ENCODE measurements at places on chromosomes 2 and 18.

DNA sequence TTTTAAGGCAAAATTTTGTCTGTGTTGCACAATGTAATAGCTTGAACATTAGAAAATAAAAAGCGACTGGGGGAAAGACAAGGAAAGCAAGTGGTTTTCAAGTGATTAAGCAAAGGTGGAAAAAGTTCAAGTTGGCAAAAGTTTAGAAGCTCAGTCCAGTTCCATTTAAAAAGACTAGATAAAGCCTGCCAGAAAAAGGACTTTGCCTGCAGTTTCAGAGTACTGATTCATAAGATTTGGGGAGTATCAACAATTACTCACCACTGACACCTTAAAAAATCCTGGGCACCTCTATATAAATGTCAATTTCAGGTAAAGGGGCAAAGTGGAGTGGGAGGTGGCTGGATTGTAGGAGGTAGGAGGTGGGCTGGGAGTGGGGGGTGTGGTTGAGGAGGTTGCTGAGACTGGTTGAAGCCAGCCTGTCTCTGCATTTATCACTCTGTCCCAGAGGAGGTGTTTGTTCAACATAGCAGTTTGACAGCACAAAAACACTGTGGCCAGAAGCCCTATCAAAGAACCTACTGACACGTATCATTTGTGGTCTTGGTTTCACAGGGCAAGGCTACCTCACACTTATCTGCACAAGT, 14.6 kb downstream of the ZEB2 start:
- DNase-seq = no peak

DNA sequence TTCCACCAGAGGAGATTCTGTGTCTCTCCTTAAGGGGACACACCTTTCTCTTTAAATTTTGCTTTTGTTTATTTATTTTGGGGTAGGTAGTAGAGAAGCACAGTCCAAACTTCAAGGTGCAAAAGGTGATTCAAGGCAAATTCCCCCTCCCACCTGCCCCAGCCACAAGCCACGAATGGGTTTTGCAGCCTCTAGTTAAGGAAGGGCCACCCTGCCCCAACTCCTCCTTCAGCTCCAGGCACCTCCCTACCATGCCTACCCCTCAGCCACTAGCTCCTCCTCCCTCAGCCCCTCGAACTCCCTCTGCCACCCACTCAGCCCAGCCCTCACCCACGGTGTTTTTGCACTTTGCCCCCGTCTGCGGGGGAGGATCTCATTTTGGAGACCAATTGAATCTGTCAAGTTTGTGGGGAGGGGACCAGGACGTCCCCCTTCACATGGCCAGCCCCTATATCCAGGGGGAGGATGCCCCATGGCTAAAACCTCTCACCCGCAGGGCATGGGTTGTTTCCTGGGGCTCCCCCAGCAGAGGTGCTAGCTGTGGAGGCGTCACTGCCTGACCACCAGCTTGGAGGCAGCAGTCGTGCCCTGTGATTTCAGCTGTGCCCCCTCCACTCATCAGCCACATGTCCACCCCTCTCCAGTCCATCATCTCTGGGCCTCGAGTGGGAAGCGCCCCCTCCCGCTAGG, 4.5 kb downstream of the HAAO start:
- no peak for DNase-seq

- no peak for DNase-seq
Measured at GRCh38 chr18:43863180-43863579, 585.9 kb upstream of the SYT4 start.

DNA sequence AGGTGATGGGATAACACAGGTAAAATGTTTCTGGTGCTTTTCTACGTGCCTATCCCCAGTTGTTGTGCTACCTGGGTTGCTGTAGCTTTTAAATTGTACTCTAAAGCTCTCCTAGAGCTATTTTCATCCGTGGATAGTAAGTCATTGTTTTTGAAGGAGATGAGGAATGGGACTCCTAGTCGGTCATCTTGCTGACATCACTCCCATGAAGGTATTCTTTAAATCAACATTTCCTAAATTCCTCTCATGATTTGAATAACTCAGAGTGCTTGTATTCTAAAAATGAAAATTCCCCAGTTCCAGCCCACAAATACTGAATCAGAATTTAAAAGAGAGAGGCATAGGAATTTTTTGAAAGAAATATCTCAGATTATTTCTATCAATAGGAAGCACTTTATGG, 44.3 kb downstream of the CCDC148 start:
- DNase-seq = no peak

GRCh38 chr18:10916865-10917264, 232.5 kb downstream of the PIEZO2 start:
- DNase-seq = no peak

DNA sequence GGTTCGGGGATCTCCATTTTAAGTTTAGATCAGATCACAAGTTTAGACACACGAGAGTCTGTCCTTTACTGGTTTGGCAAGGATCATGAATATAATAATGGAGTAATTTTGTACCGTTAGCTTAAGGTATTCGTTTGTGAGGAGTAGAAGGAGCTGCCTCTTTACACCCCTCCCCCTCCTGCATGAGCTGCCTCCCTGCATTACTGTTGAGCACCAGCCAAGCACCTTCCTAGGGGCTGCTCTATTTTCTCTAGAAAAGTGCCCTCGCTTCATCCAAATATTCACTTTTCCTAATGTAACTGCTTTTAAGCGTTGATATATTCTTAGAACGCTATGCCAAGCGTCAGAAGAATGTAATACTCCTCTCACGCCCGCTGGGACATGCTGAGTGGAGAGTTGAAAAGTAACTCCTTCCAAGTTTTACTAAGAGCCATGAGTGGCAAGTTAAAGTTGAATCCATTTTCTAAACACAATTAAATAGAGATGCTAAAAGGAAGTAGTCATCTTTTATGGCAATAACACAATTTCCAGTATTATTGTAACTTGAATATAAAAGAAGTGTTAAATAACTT, 25.4 kb upstream of the SCN7A start:
- no peak for DNase-seq

- DNase-seq = no peak
Measured at GRCh38 chr18:38483326-38483725, 917.7 kb upstream of the CELF4 start.

- no peak for DNase-seq
Measured at GRCh38 chr2:145849466-145849865, 1329.5 kb upstream of the ZEB2 start.

GRCh38 chr18:21701621-21702020, 3.0 kb downstream of the ABHD3 start:
- no peak for DNase-seq

- DNase-seq = no peak
Measured at GRCh38 chr18:5841518-5841917, 53.8 kb downstream of the TMEM200C start.

DNA sequence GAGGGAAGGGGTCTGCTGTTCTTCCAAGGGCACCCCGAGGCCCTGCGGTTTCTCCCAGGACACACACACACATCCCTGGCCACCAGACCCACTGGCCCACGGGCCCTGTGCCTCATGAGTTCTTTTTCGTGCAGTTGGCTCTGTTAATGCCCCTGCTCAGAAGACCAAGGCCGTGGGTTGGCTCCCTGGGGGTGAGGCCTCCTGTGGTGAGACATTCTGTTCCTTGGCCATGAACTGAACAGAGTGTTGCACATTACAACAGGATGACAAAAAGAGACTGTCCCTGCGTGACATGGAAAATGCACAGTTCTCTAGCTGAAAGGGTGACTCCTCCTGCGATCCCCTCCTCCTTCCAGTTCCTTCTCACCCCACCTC, 30.7 kb downstream of the SH2D6 start:
- DNase-seq = no peak

DNA sequence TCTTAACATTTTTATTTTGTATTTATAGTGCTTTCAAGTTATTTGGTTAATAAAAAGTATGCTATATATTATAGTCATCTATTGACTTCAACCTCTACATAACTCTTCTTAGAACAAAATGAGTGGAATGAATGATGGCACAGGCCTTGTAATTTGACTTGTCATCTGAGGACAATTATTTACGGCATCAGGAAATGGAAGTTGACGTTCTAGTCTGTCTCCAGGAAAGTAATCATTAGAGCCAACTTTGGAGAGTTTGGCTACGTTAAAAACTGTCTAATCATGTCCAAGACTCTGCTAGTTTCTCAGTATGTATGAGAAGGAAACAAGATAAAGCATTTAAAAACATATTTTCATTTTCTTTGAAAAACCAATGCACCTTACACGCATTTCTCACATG, 353.6 kb downstream of the ARHGAP15 start:
- peak; percentile 49 for DNase-seq

DNA sequence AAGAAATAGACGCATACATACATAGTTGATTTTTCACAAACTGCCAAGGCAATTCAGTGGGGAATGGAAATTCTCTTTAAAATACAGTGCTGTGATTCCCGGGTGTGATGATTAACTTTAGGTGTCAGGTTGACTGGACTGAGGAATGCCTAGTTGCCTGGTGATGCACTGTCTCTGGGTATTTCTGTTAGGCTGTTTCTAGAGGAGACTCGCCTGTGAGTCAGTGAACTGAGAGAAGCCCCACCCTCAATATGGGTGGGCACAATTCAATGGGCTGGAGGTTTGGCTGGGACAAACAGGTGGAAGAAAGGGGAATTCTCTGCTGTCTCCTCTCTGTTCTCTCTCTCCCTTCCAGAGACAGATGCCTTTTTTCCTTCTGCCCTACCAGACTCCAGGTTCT, 187.6 kb downstream of the ARHGAP28 start:
- no peak for DNase-seq

GRCh38 chr18:78080081-78080480, 830.4 kb downstream of the GALR1 start:
- DNase-seq = no peak

- DNase-seq = no peak
Measured at GRCh38 chr2:126029316-126029715, 626.6 kb upstream of the GYPC start.

DNA sequence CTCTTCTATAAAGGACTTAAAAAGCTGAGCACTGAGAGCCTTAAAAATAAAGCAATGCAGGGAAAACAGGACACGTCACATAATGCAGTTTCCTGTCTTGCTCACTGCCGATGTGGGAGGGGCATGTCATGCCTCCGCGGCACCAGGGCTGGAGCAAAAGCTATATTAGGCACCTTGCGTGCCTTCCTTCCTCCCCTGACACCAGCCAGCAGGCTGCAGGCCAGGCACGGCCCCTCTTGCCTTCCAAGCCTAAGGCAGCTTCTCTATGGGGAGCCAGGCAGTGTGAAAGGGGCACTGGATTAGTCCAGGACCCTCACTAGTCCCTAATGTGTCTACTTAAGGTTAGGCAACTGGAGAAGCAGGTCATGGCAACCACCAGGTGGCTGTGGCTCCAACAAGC, 26.3 kb downstream of the MRPL35 start:
- peak; percentile 95 for DNase-seq

GRCh38 chr2:100064592-100065428, 77.6 kb downstream of the AFF3 start:
- no peak for DNase-seq

DNA sequence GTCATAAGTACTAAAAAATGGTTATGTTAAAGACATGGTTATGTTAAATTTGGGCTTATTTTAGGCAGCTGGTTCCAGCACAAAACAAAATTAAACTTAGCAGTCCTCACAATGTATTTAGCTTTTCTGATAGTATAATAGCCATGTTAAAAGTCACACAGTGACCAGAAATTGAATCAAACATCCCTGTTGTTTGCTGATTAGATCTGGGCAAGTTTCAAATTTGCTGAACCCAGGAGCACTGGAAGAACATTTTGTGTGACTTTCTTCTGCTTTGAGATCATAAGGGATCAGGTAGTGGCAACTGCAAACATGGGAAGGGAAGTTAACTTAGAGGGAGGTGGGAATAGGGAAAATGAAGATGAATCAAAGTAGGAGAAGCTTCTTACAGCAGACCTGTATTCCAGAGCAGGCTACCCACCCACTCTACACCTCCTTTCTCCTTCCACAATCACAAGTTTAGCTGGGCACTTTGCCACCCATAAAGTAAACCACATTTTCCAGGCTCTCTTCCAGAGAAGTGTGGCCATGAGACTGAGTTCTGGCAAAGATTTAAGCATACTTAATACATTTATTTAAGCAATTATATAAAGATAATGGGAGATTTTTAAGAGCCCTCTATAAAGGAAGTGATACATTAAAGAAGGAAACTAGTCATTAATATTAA, 616.1 kb upstream of the LRATD1 start:
- no peak for DNase-seq

- DNase-seq = no peak
Measured at GRCh38 chr2:60290509-60290908, 262.9 kb downstream of the BCL11A start.

GRCh38 chr2:240649331-240649730, 24.1 kb downstream of the GPR35 start:
- DNase-seq = no peak

DNA sequence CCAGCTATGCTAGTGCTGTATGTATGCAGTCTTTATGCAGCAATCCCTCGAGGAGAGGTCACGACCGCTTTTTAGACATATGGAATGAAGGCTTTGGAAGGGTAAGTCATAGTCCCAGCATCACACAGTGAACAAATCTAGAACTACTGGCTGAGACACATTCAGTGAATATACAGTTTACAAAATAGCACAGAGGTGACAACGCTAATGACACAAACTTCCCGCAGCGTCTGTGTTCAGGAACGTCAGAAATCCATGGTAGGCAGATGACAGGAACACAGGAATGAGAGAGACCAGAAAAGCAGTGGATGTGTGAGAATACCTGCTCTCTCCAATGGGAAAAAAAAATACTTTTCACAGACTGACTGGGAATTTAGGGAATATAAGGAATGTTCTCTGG, 29.6 kb downstream of the CABYR start:
- DNase-seq = no peak

DNA sequence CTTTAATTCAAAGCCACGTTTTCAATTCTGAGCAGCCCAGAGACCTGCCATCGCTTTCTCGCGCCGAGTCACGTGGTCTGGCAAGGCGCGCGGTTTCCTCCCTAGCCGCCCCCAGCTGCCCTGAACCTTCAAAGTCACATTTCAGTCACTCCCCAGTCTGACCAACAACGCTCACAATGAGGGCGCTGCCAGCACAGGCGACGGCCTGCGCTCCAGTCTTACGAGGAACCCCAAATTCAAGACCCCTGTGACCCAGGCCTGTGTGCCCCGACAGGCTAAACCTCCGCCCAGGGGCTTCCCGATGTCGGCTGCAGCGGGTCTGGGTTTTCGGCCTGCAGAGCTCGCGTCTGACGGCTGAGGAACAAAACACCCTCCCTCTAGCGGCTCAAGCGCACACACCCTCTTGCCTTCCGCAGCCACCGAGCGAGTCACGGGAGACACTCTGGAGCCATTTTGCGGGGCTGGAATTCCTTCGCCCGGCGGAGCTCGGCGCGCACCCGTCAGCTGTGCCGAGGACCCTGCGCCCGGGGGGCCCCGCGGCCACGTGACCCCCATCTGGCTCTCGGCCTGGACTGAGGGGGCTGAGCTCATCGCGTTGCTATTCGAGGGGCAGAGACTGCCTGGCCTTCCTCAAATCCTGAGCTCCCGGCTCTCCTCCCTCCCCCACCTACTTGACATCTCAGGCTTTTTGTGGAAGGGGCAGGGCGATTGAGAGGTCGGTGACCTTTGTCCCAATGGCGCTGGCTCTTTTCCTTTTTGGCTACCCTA, 69.9 kb upstream of the ITGB6 start:
- peak; percentile 92 for DNase-seq

- no peak for DNase-seq
Measured at GRCh38 chr2:203871371-203871983, 3.9 kb downstream of the CTLA4 start.

GRCh38 chr2:205030695-205031094, 485.4 kb downstream of the PARD3B start:
- DNase-seq = no peak

All from lung microvascular endothelial cell (primary cell).